ENCODE measurements at places on chromosomes 2 and 18.

DNA sequence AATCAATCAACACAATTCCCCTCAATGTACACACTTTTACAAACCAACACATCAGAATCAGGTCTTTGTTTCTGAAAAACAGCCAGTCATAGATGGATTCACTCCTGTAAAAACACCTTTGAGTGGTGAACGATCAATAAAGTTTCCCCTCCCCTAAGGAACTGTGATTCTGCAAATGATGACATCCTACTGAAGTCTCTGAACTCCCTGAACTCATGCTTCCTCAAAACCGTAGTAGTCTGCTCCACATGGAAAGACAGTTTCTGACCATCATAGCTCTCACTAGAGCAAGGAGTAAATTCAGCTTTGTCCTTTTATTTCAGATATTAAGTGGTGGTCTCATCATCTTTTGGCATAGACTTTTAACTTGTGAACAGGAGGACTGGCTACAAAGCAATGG lies 43.5 kb upstream of the ACTR3 start:
- DNase-seq, result no peak

DNA sequence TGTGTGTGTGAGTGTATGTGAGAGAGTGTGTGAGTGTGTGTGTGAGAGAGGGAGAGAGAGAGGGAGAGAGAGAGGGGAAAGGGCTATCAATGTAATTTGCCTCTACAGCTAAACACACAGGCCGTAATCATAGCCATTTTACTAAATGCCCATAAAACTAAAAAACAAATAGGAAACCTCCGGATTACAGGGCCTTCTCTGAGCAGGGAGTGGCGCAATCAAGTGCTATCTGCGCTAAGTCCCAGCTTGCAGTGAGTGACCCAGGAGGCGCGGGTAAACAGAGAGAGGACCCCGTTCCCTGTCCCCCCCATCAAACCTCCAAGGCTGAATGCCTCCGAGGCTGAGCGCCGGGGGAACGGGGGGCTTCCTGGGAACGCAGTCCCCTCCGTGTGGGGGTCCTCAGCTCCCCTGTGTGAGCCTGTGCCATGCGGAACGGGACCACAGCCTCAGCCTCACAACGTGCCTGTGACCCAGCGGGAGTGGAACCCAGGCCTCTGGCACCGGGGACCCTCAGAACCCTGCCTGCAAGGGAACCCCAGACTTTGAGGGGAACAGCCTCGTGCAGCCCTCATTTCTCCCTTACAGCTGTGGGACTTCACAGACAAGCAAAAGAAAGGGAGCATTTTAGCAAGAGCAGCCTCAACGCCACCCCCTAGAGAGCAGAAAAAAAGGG lies 54.7 kb upstream of the ID2 start:
- no peak for DNase-seq

GRCh38 chr2:46320141-46320567 lies 22.9 kb downstream of the EPAS1 start:
- no peak for DNase-seq

- no peak for DNase-seq
Measured at GRCh38 chr2:127609031-127609751, 36.8 kb upstream of the GPR17 start.

- no peak for DNase-seq
Measured at GRCh38 chr2:231991664-231992063, 30.2 kb downstream of the DIS3L2 start.

- DNase-seq, result no peak
Measured at GRCh38 chr2:8850845-8851487, 13.6 kb upstream of the KIDINS220 start.

DNA sequence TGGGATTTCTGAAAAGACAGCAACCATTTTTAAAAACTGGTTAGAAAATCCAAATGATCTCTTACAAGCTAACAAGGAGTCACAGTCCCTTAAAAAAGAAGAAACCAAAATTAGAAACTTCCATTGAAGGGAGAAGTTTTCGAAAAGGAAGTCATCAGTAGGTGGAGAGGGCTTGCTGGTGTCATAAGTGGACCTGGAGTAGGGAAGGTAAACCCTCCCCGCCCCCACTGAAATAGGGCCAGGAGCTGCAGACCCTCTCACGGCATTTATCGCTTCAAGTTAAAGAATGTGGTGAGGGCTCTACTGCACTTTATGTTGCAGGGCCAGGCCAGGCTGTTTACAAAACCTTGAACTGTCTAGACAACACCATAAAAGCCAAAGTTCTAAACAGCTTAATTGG lies 2.9 kb downstream of the HOXD11 start:
- no peak for DNase-seq

DNA sequence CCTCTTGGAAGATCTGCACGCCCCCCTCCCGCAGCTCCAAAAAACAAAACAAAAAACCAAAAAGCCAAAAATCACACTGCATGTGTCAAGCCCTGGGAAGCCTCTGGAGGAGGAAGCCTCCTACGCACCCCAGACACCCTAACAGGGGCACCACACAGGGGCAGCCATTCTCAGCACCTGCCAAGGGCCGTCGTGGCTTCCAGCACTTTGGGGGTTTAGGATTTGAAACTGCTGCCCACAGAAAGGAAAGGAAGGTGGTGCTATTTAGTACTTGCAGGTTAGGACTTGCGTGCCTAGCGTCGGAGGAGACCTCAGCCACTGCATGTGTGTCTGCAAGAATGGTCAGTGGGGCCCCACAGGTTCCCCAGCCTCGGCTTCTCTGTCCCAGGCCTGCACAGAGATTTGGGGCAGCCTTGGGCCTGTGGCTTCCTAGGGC lies 419 bp upstream of the GPR55 start:
- DNase-seq, result no peak

- no peak for DNase-seq
Measured at GRCh38 chr2:47208852-47209606, 53.9 kb upstream of the STPG4 start.

GRCh38 chr18:4589056-4589800 lies 134.1 kb upstream of the DLGAP1 start:
- no peak for DNase-seq

DNA sequence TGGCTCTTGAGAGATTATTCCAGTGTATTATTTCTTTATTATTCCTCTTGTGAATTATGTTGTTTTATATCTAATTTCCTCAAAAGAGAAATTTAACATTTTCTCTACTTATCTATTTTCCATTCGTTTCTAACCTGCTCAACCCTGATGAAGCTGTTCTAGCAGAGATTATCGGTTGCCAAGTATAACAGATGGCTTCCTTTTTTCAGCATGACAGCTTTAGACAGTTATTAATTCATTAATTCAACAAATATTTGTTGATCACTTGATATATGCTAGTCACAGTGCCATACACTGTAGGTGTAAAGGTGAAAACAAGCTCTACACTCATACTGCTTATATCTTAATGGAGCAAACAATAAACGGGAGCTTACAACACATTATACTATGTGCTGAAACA lies 137.9 kb upstream of the UBE2E3 start:
- no peak for DNase-seq

- DNase-seq, result no peak
Measured at GRCh38 chr18:3044931-3045698, 32.2 kb upstream of the LPIN2 start.

DNA sequence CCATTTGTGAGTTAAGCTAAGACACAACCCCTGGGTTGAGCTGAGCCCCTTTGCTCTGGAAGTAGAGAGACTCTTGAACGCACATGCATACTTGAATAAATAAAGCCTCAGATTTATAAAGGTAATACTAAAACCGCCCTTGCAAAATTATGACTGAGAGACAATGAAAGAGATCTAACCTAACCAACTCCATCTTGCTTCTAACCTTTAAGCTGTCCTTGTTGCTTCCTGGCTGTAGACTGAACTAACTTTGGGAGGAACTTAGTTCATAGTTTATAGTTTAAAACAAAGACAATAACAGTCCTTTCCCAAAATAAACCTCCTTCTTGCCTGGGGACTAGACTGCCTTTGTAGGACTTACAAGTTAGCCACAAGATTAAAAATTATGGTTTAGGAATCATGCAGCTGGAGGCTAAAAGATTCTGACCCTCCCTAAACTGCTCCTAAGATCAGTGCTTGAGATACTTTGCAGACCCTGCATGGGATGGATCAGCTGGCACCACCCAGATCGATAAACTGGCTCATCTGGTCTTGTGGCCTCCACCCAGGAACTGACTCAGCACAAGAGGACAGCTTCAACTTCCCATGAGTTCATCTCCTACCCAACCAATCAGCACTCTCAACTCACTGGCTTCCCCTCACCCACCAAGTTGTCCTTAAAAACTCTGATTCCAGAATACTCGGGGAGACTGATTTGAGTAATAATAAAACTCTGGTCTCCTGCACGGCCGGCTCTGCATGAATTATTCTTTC lies 240.2 kb upstream of the SLC14A2 start:
- DNase-seq, result no peak

DNA sequence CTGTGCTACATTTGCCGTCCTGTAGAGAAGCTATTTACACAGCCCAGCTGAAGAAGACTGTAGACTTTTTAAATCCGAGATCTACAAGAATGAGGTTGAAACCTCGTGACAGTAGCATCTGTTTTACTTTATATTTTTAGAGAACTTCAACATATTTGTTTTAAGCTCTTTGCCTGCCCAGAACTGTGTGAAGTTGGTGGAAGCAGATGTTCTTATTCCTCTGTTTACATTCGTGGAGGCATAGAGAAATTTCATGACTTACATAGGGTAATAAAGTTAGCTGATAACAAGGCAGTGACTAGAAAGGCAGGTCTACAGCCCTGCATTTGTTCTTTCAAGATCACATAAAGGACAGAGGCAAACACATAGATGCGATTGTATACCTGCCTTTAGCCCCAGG lies 47.0 kb upstream of the MAP3K20 start:
- DNase-seq, result no peak

- no peak for DNase-seq
Measured at GRCh38 chr2:171521361-171522051, 768 bp upstream of the CYBRD1 start.

GRCh38 chr2:120893811-120894584 lies 158.3 kb downstream of the GLI2 start:
- no peak for DNase-seq

GRCh38 chr2:71853858-71854257 lies 293.8 kb downstream of the CYP26B1 start:
- no peak for DNase-seq

- no peak for DNase-seq
Measured at GRCh38 chr18:3885209-3885792, 435.3 kb downstream of the TGIF1 start.

DNA sequence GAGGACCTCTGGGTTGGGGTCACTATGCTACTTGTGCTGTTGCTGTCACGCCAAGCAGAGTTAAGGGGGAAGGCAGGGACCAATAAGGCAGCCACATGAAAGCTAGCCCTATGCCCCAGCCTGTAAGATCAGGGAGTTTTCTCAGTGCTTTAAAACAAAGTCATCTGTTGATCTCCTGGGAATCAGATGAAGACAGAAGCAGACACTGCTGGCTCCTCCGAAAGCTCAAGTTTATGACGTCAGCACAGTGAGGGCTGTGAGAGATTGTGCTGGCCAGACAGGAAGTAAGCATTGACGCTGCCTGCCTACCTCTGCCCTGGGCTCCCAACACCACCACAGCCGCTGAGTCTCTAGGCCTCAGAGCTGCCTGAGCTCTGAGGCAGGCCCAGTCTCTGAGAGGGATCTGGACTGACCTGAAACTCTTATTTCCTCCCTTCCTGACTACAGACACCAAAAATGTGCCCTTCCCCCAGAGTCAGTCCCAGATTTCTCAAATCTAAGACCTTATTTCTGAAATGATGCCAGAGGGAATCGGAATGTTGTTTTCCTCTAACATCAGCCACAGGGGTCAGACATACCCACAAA lies 118.1 kb upstream of the EPAS1 start:
- no peak for DNase-seq

DNA sequence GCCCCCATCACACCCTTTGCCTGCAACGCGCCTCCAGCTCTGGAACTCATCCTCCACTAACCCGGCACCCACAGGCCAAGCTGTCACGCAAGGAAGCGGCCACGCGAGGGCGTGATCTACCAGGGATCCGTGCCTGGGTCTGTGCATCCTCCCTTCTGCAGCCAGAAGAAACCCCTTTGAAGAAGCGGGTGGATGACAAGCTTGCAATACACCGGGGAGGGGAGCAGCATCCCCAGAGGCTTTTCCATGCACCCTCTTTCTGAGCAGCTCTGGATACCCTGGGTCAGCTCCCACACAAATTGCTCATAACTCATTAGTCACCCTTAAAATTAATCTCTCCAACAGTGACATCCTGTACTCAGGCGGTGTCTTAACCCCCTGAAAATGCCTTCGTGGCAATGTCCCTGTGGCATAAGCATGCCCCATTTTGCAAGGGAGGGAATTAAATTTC lies 47.6 kb downstream of the PDCL3 start:
- peak; percentile 76 for DNase-seq

GRCh38 chr2:468648-469336 lies 180.9 kb upstream of the ALKAL2 start:
- no peak for DNase-seq

DNA sequence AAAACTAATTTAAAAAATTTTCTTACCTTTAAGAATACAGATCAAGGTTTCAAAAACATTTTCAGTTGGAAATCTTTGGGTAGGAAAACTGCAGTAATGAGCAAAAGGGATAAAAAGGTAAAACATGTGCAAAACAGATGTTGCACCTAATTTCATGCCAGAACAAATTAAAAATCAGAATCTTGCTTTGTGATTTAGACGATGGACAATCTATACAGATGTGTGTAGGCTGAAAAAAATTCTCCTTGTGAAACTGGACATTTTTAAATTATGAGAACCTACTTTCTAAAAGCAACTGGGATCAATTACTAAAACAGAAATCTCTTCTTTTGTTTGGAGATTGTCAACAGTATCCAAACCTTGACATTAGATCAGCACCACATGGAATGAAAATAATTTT lies 183.2 kb upstream of the ITGA4 start:
- DNase-seq, result no peak

DNA sequence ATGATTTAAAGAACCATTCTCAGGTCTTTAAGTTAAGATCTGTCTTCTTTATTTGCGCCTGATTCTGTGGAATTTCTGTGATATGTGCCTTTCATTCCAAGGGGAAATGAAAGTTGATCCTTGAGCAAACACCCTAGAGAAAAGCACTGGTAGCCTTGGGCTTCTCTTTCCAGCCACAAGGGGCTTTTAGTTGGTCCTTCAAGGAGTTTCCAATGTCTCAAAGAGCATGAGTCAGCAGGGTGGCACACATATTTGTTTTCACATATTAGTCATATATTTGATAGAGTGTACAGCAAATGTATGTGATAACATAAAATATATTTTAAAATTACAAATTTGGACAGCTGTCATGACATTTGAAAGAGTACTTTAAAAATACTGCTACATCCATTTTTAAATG lies 339.5 kb downstream of the TXNL1 start:
- DNase-seq, result no peak

GRCh38 chr18:63007231-63007630 lies 291.9 kb downstream of the PHLPP1 start:
- DNase-seq, result no peak

DNA sequence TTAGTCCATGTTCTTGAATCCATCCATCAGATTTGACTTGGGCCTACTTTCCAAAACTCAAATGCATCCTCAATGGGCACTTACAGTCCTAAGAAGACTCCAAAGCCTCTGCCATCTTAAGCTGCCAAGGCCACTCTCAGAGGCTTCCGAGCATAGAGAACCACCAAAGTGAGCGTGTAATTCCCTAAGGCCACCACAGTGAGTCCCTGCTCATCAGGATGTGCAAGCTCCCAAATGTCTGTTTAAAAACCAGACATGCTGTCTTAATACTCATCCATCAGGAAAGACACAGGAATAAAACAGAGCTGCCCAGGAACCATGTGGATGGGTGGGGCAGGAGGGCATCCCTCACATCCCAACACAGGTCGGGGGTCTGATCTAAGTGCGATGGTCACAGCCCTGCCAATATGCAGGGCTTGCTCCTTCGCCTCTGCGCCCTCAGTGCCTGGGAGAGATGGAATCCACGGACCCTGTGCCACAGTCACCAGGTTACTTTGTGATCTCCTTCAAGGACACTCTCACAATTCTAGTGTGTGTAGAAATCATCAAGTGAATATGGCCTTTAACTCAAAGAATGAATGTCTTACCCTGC lies 80.4 kb downstream of the POLR1A start:
- no peak for DNase-seq

Measured in anterior cingulate cortex (tissue), 58 donors.